ENCODE measurements at places on chromosomes 6 and 20.

GRCh38 chr6:28906669-28907068 is 17.1 kb downstream of the TRIM27 start:
- peak; percentile 49 for DNase-seq

DNA sequence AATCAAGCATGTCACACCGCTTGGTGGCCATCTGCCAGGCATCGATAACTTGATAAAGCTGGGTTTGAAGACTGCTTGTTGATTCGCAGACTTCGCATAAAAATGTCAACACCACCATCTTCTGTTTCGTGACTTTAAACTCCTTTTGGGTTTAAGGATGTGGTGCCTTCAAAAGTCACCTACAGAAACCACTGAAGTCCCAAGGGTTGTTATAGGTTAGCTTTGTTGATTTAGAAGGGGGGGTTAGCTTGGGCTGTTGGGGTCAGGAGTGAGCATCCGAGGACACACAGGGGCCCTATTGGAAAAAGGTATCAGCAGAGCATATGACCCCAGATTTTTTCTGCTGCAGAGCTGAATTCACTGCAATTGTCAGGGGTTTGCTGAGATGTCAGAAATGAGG is 76.7 kb upstream of the SSTR4 start:
- no peak for DNase-seq

DNA sequence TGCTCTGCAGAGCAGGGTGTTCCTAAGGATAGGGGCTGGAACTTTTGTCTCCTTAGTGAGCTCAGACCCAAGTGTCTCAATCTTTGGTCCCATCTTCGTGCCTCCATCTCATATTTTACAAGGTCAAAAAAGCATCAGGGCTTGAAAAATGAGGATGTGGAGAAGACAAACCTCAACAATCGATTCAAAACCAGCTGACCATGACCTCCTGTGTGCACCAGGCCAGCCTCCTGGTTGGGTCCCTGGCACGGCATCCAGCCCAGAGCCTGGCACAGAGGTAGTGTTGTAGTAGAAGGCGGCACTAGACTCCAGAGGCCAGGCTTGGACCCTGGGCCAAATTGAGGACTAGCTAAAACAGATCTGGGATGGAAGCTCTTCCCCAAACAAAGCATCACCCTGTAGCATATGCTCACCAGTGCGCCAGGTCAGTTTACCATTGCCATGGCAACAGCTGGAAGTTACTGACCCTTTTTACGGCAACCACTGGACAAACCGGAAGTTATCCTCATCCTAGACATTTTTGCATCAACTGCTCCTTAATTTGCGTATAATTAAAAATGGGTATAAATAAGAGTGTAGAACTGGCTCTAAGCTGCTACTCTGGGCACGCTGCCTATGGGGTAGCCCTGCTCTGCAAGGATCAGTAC is 69.3 kb upstream of the BLCAP start:
- no peak for DNase-seq

GRCh38 chr6:155341130-155341828 is 27.0 kb upstream of the TFB1M start:
- peak; percentile 69 for DNase-seq

GRCh38 chr6:154751011-154751800 is 18.0 kb downstream of the SCAF8 start:
- no peak for DNase-seq

- DNase-seq, result no peak
Observed at GRCh38 chr6:150079604-150080003, 10.7 kb upstream of the ULBP3 start.

GRCh38 chr6:87950614-87951013 is 97.0 kb upstream of the SPACA1 start:
- DNase-seq, result no peak

- DNase-seq, result no peak
Observed at GRCh38 chr6:44120692-44121443, 6.4 kb downstream of the MRPL14 start.

GRCh38 chr6:148091394-148091793 is 251.2 kb upstream of the SASH1 start:
- DNase-seq, result no peak

- DNase-seq, result peak; percentile 55
Observed at GRCh38 chr6:6790891-6791290, 202.4 kb downstream of the LY86 start.

- no peak for DNase-seq
Observed at GRCh38 chr20:20831794-20832193, 119.3 kb upstream of the RALGAPA2 start.

DNA sequence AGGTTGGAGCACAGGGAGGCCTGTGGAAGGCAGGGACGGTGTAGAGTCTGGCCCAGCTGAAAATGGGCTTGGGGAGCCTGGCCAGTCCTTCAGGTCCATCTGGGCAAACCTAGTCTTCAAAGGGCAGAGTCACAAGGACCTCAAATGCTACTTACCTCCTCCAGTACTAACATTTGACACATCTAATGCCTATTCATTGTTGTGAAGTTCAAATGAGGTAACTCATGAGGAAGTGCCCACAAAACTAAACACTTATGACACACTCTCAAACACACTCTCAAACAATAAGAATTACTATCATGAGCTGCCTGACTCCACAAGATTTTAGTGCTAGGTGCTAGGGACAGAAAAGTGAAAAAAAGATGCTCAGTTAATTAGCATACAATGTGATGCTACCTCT is 27.1 kb downstream of the DAAM2 start:
- peak; percentile 5 for DNase-seq

DNA sequence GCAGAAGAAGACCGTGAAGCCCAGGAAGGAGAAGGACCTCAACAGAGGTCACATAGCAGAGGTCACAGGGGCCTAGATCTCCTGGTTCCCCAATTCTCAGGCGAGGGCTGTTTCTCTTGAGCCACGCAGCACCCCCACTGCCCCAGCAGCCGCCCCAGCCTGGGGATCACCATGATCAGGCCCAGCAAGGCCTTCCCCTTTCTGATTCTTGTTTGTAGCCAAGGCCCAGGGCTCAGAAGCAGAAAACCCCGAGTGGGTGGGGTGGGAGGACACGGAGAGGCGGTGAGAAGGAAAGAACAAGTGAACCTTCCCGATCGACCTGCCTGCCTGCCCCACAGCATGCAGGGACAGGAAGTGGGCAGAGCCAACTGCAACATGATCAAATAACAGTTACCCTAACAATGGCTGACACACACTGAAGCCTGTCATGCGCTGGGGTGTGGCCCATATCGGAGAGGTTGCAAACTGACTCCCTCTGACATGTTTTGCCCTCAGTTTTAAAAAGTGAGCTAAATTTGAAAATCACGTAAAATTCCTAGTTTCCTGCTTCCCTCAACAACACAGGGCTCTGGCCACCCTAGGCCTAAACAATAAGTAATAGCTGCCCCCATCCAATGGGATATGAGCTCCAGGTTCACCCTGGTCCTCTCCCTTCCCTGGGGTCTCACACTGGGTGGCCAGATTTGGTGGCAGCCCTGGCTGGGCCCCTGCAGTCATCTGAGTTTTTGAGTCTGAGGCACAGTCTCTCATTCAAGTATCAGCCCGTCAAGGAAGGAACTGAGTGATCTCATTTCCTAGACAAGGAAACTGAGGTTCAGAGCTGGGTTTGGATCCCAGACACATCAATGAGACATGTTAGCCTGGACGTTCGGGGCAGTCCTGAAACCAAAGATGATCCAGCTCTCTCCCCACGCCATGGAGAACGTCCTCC is 6.5 kb downstream of the PEDS1 start:
- peak; percentile 89 for DNase-seq

DNA sequence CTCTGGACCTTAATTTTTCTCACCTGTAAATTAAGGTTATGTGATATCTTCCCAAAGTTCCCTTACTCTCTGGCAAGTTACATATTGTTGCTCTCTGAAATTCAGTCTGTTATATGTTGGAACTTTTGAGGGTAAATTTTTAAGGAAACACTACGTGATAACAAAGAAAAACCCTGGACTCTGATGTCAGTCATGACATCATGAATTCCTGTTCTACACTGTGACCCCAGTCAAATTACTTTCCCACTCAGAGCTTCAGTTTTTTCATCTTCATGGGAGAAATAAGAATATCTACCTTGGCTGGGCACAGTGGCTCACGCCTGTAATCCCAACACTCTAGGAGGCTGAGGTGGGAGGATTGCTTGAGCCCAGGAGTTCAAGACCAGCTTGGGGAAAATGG is 164.6 kb upstream of the RALGAPA2 start:
- DNase-seq, result no peak

DNA sequence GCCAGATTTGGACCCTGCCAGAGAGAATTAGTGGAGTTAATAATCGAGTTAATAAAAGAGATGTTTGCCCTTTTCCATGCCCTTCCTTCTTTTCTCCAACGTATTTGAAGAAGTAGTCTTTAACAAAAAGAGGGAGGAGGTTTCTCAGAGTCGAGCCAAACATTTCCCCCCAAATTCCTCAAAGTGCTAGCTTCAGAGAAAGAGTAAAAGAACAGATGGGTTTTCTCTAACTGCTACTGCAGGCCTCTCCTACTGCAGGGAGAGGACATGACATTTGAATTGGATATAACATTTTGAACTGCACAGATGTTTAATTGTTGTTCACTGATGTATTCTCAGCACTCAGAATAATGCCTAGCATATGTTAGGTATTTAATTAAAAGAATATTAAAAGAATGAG is 25.5 kb downstream of the RWDD2A start:
- DNase-seq, result no peak

DNA sequence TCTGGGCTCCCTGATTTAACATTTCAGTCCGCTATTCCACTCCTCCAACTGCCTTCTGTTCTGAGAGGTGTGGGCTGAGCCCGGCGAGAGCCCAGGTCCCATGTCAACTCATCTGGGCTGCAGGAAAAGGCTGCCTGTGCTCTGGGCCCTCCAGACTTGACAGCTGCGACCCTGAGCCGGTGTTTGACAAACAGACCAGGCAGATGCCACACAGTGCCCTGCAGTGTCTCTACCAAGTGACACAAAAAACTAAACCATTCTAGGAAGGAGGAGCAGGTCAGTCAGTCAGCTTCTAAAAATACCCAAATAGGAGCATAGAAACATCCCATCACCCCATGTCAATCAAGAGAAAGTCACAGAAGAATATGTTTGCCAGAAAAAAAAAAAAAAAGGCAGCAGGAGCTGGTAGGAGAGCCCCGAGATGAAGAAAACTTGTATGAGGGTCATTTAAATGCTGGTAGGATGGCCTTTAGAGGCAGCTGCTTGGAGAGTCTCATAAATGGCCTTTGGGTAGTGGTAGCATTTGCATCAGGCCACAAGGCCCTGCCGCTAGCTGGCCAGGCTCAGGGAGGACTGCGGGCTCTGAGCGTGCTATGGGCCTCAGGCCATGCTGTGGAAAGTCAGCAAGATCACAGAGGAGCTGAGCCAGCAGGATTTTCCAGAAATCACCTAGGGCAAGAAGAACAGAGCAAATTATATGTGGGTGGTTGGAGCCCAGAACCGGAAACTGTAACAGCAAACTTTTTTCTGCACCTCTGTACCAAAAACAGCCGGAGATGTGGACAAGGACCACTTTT is 36.6 kb upstream of the GFOD1 start:
- DNase-seq, result no peak

DNA sequence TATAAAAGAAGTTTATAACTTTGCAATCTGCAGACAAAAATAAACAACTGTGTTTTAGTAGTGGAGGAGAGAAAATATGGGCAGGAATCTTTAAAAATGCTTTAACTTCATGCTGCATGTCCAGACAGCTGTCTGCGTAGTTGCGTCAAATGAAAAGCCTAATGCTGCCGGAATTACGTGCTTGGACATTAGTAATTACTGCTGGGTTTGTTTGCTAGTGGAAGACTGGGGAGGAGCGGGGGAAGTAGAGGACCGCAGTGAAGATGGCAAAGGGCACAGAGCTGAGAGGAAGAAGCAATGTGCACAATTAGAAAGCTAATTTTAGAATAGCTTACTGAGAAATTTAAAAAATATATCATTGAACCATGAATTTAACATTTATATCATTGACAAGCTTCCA is 2.4 kb downstream of the SNAP25 start:
- DNase-seq, result no peak

DNA sequence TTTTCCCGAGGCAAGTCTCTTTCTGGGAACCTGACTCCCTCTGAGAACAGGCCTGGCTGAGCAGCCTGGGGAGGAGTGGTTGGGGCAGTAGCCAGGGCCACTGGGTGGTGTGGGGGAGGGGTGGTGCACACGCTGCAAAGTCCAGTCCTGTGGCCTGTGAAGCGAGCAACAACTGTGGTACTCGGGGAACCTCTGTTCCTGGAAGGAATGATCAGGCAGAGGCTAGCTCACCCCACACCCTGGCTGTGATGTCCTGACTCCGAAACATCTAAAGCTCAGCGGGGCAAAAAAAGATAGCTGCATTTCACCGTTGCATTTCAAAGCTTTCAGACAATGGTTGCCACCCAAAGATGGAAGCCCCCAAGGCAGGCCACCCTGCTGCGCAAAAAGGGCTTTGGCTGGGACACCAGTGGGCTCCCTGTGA is 25.5 kb downstream of the PCK1 start:
- DNase-seq, result no peak

GRCh38 chr6:108719477-108719876 is 128.7 kb upstream of the ARMC2 start:
- no peak for DNase-seq

DNA sequence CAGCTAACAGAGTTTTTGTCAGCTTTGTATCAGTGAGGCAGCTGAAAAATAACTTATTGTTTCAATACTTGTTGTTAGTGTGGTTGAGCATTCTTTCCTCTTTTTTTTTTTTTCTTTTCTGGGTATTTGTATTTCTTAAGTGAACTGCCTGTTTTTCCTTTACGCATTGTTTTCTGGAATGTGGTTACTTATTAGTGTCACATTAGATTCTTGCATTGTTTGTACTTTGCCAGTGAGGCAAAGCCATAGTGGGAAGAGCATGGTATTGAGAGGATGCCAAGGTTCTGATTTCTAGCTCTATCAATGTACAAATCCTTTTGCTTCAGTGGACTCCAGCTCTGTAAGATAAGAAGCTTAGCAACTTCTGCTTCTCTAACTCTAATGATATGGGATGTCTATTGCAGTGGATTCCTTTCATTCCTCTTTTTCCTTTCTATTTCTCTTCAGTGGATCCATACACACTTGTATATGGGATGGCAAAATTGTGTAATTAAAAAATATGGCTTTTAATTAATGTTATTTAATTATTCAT is 3.9 kb downstream of the CDKAL1 start:
- no peak for DNase-seq

DNA sequence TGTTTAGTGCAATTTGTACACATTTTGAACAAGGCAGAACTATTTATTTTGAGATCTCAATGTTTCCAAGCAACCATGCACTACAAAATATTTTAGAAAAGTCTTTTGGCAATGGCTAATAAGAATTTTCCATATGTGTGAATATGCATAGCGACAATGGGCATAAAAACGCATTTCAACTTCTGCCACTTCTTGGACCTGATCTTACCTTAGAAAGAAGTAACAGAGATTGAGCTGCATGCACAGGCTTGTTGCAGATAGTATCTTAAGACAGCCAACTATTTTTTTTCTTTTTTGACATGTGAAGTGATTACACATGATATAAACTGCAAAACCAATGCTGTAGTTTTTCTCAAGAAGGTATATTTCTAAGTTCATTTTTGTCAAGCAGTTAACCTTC is 210.4 kb upstream of the PHACTR1 start:
- no peak for DNase-seq

- DNase-seq, result no peak
Observed at GRCh38 chr6:31393932-31394331, 9.5 kb upstream of the MICA start.

- DNase-seq, result peak; percentile 32
Observed at GRCh38 chr6:16849280-16849987, 88.2 kb upstream of the ATXN1 start.

All from suppressor macrophage treated with lipopolysaccharide for 4 hours (primary cell).